ENCODE measurements at places on chromosomes 3 and 15.

- no peak for DNase-seq
Measured at GRCh38 chr3:139107424-139108252, 62.9 kb upstream of the PRR23C start.

DNA sequence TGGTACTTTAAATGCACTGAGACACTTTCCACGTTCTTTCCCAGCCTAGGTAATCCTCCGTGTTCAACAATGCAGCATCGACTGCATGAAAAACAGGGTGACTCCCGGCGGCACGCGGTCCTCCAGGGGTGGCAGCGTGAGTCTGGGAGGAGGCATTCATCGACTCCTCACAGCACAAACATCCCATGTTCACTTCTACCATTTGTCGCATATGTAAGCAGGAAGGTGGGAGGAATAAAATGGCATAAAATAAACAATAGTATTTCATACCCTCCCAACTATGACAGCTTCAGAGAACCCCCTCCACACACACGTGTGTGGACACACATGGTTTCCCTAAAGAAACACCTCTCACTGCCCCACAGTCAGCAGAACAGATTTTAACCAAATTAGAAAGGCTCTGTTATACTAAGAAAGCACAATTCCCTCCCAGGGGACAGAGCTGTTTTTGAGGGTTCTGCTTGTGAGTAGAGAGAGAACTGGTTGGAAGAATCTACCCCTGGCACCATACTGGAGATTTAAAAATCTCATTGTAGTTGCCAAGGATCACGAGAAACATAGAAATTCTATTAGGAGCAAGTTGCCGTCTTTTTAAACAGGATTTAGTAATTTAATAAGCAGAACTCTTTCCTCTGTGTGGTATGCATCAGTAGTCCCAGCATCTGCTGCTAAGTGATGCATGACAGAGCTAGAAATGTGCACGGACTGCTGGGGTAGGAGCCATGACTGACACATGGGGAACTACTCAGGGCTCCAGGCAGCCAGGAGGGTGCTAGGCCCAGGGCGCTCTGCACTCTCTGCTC is 6.0 kb downstream of the FAM43A start:
- DNase-seq = no peak

GRCh38 chr3:94069194-94069813 is 6.4 kb downstream of the NSUN3 start:
- DNase-seq = no peak

DNA sequence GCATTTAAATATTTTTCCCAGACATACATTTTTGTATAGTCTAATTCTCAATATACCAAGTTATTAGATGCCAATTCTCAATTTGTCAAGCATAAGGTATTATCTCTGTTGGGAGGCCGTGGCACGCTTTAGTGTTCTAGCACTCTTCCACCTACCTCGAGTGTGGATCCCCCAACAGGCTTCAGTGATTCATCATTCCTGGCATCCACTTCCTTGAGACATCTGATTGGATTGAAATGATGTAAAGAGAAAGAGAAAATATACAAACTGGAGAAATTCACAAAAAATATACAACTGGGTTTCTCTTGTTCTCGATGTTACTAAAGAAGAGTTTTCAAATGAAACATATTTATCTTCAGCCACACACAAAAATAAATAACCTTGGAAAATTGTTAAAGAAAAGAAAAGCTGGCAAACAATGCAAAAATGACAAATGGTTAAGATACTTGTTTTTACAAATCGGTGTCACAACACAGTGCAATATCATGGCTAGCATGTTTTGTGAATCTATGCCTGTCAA is 218.0 kb upstream of the CDIN1 start:
- DNase-seq = no peak

DNA sequence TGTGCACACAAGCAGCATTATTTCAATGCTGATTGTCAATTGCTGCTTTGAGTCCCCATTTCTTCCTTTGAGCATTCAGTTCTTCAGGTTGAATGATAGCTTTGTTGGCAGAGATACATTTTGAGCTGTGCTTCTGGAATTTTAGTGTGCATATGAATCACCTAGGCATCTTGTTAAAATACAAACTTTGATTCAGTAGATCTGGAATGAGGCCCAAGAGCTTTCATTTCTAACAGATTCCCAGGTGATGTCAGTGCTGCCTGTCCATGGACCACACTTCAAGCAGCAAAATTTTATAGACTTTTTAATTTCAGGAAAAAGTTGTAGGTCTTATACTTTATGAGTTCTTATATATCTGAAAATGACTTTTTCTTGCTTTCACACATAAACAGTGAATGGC is 131.1 kb downstream of the ADAMTSL3 start:
- DNase-seq = no peak

- DNase-seq = no peak
Measured at GRCh38 chr3:172384836-172385235, 63.4 kb downstream of the GHSR start.

DNA sequence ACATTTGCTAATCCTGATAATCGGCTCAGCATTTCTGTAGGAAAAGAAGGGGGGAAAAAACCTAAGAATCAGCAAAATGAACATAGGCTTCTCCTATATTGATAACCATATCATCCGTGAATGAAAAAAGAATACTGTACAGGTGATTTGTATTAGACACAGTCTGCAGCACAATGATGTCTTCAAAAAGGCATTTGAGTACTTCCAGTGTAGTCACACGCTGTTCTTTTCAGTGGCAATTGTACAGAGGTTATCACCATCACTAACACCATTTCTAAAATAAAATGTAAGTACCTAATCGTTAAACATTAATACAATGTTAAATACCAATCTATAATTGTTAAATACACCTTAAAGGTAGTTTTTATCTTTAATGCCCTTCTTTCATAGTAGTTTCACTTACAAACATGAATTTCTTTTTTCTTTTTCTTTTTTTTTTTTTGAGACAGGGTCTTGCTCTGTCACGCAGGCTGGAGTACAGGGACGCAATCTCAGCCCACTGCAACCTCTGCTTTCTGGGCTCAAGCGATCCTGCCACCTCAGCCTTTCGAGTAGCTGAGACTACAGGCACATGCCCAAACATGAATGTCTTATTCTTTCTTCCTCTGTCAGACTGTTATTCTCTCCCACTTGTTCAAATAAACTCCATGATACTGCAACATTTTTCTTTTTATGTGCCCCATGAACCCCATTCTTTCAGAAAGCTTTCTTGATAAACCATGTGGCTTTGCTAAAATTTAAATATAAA is 18.4 kb downstream of the GOLGB1 start:
- no peak for DNase-seq

DNA sequence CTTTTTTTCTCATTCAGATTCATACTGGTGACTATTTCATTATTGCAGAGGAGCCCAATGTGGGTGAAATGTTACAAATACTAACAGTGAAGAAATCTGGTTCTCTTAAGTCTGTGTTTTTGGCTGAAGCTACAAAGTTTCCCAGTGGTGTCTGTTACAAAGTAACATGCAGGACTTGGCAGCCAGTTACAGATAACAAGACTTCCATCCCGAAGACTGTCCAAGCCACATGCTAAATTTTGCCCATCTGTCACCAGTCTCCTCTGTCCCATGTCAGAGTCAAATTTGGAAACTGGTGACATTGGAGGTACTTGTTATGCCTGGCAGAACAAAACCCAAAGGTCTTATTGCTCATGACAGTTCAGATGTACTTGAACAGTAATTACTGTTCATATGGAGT is 269.2 kb upstream of the GOLIM4 start:
- DNase-seq = no peak

DNA sequence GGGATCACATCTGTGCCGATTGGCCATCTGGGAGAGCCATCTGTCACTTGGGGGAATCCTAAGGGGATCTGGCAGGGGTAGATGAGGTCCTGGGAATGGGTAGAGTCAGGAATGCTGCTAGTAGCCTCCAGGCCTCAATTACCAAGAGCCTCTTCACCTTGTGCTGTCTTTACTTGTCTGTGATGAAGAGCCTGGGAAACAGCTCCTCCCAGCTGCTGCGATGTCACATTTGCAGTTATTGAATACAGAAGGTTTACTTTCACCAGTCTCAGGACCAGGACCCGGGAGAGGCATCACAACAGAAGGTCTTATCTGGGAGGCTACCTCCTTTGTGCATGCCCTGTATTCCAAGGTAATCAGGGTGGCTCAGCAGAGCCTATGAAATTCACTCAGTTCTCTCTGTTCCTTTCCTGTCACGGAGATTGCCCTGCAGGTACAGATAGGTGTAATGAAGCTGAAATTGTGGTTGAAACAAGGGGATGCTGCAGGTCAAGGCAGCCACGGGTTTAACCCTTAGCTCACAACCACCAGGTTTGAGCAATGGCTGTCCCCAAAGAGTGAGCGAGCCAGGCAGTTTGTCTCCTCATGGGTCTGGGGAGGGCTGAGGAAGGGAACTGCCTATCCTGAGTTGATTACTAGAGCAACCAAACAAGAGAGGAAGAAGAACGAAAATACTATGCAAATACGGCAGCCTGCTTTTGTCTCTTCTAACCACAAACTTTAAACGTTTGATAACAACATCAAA is 298.9 kb upstream of the RORA start:
- DNase-seq = no peak

- DNase-seq = no peak
Measured at GRCh38 chr3:17050071-17050470, 165.3 kb downstream of the PLCL2 start.

DNA sequence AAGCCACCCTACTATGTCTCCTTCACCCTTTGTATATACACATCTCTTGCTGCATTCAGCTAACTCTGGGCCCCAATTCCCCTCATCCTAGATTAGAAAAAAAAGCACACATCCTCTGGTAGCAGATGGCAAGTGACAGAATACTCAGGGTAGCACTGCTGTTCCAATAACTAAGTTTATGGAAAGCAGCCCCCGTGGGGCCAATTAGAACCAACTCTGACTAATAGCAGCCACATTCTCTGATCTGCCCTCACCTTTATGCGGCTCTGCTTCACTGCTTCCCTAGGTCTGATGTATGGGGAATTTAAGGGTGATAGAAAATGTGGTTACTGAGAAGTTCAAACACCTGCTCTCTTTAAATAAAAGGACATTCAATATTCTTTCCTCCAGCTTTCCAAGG is 74.9 kb upstream of the SETMAR start:
- DNase-seq = no peak

GRCh38 chr3:49868862-49869466 is 742 bp downstream of the CAMKV start:
- DNase-seq = no peak

GRCh38 chr15:25609371-25609770 is 170.5 kb upstream of the UBE3A start:
- DNase-seq = no peak

DNA sequence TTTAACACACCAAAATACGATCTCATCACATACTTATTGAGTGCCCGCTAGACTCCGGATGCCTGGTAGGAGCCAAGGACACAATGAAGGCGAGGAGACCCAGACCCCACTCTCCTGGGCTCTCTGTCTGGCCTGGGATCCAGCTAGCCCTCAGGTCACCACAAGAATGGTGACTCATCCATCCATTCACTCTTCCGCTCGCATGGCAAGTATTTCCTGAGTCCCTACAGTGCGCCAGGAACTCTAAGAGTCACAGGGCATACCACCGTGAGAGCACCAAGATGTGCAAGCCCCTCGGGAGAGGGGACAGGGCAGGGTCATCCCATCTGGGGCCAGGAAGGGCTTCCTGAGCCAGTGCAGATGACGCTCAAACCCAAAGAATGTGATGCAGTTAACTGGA is 101.6 kb upstream of the PRR20G start:
- DNase-seq = no peak

DNA sequence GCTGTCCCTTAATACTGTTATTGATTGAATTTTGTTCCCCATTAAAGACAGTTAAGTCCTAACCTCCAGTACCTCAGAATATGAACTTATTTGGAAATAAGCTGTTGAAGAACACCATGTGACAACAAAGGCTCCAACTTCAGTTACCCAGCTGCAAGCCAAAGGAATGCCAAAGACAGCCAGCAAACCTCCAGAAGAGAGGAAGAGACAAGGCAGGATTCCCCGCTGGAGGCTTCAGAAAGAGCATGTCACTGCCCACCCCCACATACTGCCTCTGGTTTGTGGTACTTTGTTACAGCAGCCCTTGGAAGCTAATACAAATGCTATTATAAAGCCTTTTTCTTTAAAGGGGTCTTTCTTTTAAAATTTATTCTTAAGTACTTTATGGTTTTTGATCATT is 18.4 kb upstream of the NEK10 start:
- no peak for DNase-seq

DNA sequence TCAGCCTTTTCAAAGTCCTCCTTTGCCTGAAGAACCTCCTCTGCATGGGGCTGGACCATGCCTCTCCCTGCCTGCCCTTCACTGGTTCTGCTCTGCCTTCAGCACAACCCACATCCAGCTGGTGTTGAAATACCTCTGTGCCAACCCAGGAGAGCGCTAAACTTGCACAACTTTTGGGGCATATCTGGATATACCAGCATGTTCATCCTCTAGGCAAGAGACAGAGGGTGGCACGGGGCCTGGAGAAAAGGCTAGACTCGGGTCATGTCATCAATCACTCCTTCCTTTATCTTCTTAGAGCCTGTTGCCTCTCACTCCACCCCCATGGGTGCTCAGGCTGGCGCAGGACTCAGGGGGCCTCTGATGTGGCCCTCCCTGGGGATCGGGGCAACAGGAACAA is 4.8 kb downstream of the SEMA4B start:
- no peak for DNase-seq

DNA sequence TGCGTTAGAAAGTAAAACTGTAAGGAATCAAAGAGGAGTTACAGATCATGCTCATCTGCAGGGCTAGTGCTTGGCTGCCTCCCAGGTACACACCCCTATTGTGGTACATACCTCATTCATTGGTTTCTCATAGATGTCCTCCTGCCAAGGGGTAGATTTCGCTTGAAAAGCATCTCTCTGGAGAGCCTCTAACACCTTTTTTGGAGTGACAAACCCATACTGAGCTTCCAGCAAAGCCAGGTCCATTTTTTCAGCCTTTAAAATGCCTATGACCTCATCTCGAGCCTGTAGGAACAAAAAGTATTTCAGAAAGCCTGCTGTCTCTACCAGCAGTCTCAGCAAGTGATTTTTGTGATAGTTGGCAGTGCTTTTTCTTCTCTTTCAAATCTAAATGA is 112.1 kb downstream of the CMSS1 start:
- no peak for DNase-seq

- peak; percentile 55 for DNase-seq
Measured at GRCh38 chr3:155079746-155080487, at the start of gene MME. MME (plus strand) TSS chr3:155080319; CDS start chr3:155084168, 3,849 bp downstream.

- DNase-seq = no peak
Measured at GRCh38 chr15:73934281-73934680, 8.0 kb downstream of the LOXL1 start.

DNA sequence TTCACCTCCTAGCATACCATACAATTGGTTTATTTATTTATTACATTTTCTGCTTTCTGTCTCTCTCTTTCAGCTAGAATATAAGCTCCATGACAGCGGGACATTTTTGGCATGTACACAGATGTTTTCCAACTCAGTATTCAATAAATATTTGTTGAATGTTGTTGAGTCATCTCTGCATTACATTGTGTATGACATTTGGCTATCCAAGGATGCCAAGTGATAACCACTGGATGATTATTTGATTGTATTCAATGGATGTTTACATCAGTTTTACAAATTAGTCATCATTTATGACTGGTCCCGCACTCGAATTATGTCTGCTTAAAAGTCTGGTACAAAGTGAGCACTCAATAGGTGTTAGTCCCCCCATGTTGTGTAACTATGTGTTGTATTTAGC is 49.5 kb upstream of the STXBP5L start:
- no peak for DNase-seq

- no peak for DNase-seq
Measured at GRCh38 chr3:62768896-62769295, 106.3 kb downstream of the CADPS start.

All from RWPE2 (cell line).